Stimulated activated CD4-positive, alpha-beta T cell treated with anti-CD3 and anti-CD28 coated beads, Interleukin-1b, Interleukin-23, amount 100 ng/mL, for 4 hours (primary cell): ENCODE measurements at places on chromosomes 11 and 22.

DNA sequence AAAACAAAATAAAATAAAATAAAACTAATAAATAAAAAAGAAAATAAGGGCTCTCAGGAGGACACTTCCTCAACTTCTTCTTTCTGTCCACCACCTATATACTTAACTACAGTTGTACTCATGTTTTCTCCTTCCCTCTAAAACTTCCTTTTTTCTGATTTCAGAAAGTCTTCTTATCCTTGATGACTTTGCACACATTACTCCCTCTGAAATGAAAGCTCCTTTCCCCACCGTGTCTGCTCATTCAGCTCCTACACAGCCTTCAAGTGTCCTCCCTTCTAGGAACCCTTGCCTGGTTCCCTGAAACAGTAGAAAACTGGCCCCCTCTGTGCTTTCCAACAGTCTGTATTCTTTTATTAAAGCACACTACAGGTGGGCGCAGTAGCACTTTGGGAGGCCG lies 18.3 kb upstream of the DDX17 start:
- DNase-seq: no peak

- no peak for DNase-seq
These were observed 14.0 kb downstream of the CELF1 start for GRCh38 chr11:47538741-47539565.

- DNase-seq: no peak
These were observed 50.8 kb downstream of the BUD13 start for GRCh38 chr11:116721988-116722387.

DNA sequence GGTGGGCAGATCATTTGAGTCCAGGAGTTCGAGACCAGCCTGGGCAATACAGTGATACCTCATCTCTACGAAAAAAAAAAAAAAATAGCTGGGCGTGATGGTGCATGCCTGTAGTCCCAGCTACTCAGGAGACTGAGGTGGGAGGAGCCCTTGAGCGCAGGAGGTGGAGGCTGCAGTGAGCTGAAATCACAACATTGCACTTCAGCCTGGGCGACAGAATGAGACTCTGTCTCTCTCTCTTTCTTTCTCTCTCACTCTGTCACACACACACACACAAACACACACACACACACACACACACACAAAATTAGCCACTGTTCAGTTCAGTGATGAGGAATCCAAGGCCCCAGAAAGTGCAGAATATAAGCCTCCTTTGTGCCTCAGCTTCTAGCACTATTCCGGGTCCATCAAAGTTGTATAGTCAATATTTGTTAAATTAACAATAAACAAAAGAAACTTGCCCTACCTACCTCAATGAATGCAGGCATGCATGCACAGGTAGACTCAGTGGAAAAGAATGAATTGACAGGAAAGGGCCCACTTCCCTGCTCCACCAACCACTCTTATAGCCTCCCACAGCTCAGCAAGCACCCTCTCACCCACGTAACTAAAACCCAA lies 3.9 kb upstream of the SMIM35 start:
- DNase-seq: no peak

GRCh38 chr22:40485813-40486667 lies 115.6 kb downstream of the SGSM3 start:
- no peak for DNase-seq

DNA sequence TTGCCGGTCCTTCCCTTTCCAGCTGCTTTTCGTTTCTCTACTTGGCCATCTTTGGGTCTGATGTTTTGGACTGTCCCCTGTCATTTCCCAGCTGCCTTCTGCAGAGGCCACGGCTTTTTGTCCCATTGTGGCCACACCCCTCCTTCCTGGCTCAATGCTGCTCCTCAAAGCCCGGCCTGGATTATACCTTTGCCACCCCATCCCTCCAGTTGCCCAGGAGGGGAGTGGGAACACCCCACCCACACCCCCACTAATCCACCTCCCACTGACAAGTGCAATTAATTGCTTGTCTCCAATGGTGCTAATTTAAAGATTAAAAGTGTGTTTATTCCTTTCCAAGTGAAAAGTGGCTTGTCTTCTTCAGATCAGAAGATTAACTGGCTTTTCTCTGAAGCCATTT lies 34.2 kb upstream of the CSNK2A3 start:
- no peak for DNase-seq

DNA sequence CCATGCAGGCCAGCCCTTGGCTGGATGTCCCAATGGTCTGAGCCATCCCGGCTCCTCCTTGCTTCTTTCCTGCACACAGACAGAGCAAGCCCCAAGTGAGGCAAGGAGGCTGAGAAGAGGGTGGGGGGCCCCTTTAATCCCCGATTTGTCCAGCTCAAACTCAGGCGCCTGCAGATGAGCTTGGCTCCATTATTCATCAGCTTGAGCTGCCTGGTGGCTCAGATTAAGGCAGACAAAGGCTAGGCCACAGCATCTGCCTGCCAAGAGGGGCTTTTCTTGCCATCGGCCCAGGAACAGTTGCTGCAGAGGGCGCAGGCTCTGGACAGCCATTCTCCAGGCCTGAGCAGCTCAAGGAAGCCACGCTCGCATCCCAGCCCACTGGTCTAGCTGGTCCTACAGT lies 35.4 kb downstream of the LMO1 start:
- no peak for DNase-seq

- DNase-seq: no peak
These were observed 41.4 kb upstream of the CLDN5 start for GRCh38 chr22:19565382-19566278.
